ENCODE measurements at places on chromosomes 12 and 14. TPM values are rescaled to one million over a fixed set of nuclear protein-coding genes. Genes with fewer than 3 reads are reported as not detected.
A peak's percentile ranks its signal among the peaks of the same experiment; 100 is the strongest.

DNA sequence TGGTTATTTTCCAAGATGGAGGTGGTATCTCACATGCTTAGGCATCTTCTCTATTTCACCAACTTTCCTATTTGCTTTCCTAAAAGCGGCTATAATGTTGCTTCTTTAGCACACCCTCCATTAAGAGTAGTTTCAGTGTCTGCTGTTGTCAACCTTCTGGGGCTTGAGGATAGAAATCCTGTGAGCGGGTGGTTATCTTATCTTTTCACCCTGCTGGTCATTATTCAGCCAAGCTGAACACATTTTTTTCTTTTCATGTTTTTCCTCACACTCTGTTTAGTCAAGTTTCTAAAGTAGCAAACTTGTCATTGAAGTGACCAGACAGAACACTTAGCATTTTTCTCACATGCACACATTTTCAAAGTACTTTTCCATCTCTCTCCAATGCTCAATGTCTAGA, 104.5 kb downstream of the SLC8A3 start:
- DNase-seq, result no peak

DNA sequence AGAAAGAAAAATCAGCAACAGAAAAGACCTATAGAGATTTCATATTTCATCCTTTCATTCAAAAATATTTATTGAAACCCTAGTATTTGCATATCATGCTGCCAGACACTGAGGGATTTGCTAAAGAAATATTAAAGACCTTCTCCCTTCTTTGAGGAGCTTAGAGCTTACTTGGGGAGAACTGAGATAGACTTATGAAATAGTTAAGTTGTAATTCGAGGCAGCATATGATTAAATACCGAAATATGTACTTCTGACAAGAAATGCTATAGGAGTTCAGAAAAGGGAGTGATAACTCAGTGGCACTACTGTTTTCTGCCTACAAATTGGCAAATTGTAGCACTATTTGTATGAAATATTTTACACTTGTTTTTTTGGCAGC, 59.1 kb downstream of the PLXNC1 start:
- DNase-seq, result no peak

GRCh38 chr12:50132505-50133135, 20.6 kb downstream of the COX14 start:
- DNase-seq, result peak; percentile 39

DNA sequence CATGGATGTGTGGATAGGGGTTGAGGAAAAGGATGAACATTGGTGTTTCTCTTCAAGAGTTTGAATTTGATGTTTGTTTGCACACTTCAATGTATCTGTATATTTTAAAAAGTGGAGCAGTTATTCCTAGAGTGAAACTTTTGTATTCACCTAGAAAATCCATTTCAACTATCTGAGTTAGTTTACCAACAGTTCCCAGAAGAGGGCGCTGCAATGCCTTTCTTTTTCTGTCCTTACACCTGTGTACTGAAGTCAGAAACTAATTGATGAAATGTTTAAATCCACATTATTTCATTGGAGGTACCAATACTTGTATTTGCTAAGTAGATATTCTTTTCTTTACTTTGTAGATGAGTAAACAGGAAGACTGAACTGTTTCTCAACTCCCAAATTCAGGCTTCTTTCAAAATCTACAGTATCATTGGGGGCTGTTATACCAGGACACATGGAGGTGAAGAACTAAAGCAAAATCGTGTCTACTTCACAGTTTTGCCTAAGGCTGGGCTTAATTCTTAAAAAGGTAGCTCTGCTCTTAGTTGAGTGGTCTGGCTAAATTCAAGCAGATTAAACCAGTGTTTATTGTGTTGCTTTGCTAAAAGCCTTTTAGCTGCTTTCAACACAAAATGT, 26.6 kb upstream of the KLRB1 start:
- peak; percentile 88 for DNase-seq

DNA sequence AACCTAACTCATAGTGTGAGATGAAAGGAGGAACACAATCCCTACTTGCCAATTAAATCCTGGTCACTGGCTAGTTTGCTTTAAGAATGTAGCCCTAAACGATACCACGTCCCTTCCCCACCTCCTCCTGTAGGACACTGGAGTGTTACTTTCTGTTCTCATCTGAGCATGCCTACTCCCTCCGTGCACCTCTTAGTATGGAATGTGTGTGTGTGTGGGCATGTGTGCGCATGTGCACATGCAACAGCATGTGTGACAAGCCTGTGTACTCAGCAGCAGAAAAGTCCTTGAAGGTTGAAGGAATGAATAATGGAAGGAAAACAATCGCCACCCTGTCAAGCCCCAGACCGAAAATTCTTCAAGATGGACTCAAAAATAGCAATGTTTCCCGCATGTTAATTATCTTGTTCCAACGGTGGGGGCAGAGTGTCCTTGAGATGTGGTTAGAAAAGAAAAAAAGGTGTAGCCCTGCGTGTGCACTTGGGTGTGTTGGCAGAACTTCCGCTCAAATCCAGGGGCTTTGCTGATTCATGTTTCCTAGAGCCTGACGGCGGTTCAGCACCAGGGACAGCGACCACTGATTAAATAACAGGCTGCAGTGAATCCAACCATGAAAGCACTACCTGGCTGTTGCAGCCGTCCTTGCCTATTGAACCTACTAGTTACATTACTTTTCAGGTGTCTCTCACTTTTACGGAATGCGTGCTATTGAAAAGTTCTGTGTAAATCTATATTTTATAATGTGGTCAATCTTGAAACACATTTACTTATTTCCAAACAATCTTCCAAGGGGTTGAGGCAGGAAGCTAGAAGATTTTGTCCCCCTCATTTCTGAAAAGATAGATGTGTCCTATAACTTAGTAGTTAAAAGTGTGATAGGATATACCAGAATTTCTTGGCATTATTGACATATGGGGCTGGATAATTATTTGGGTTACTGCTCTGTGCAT, 79.8 kb downstream of the SRRM4 start:
- peak; percentile 54 for DNase-seq

DNA sequence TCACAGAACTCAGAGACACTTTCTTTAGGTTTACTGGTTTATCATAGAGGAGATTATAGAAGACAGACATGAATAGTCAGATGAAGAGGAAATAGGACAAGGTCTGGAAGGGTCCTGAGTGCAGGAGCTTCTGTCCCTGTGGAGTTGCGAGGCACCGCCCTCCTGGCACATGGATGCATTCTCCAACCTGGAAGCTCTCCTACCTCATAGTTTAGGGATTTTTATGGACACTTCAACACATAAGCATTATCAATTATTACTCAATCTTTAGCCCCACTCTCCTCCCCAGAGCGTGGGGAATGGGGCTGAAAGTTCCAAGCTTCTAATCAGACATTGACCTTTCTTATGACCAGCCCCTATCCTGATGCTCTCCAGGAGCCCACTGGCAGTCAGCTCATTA, 12.6 kb upstream of the KRT7 start:
- no peak for DNase-seq

DNA sequence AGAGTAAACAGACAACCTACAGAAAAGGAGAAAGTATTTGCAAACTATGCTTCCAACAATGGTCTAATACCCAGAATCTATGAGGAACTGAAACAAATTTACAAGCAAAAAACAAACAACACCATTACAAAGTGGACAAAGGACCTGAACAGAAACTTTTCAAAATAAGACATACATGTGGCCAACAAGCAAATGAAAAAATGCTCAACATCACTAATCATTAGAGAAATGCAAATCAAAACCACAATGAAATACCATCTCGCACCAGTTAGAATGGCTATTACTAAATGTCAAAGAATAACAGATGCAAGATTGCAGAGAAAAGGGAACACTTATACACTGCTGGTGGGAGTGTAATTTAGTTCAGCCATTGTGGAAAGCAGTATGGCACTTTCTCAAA, 125.8 kb downstream of the C12orf42 start:
- DNase-seq, result no peak

DNA sequence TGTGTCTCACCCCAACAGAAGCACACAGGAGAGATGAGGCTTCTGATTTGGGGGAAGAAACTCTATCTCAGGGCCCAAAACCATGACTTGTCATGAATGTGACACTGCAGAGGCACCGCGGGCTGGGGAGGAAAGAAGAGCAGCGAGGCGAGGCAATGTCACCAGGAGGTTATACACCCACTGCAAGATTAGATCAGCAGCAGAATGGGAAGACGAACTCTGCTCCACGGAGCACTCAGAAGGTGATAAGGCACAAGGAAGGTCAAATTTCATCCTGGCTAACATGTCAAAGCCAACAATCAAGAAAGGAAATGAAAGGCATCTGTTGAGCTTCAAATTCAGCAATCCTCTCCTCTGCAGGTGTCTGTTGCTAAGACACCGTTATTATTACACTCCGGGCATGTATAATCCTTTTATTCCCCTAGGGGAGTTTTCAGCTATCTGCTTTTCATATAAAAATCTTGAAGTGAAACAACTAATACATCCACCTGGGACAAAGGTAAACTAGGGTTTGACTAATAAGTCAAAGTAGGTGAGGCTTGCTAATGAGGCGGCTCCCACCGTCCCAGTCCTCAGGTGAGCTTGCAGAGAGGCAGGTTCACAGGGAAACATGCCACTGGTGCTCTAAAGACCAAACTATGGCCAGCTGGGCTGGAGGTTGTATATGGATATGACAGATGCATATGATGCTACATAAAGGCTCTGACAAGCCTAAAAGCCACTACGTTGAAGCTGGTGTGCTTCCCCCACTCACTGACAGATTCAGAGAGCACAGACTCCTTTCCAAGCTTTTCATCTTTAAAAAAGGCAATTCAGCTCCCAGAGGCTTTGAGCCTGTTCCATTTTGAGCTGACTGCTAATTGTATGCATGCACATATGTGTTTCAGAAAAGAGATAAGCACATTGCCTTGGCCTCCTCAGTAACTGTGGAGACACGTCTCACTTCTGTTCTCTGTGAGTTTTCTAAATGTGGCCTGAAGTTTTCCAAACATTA, 221.2 kb downstream of the NELL2 start:
- no peak for DNase-seq

DNA sequence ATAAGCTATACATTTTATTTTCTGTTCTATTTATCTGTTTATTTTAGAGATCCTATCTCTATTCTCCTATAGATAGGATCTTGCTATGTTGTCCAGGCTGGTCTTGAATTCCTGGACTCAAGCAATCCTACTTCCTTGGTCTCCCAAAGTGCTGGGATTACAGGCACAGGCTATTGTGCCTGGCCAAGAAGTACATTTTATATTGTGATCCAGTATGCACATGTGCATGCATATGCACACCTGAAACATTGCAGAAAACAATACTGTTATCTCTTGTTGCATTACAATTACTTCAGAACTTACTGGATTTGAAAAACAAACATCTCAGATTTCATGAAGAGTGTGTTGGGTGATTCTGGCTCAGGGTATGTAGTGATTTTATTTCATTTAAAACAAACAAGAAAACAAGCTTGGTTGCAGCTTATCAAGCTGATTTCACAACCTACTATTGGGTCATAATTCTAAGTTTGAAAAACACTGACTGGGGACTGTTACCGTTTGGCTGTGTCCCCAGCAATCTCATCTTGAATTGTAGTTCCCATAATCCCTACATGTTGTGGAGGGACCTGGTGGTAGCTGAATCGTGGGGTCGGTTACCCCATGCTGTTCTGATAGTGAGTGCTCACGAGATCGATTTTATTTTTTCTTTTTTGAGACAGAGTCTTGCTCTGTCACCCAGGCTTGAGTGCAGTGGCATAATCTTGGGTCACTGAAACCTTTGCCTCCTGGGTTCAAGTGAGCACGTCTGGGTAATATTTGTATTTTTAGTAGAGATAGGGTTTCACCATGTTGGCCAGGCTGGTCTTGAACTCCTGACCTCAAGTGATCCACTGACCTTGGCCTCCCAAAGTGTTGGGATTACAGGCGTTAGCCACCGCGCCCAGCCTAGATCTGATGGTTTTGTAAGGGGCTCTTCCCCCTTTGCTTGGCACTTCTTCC, 31.3 kb downstream of the ERC1 start:
- no peak for DNase-seq

- DNase-seq, result no peak
Measured at GRCh38 chr14:65219353-65219752, 117.0 kb upstream of the MAX start.

Gene PRIM1
- total RNA-seq, result 48.0 TPM

Gene AHSA1
- total RNA-seq, result 217 TPM

Gene ADAM20
- total RNA-seq, result 0.15 TPM

Gene A2M
- total RNA-seq, result not detected

Gene SYCP3
- 0.35 TPM for total RNA-seq

Gene KRT82
- total RNA-seq, result not detected

Data from activated CD4-positive, alpha-beta T cell treated with anti-CD3 and anti-CD28 coated beads, Interleukin-2, amount 10 ng/mL, durations not matched to agents 7 days and 5 days (primary cell).